ENCODE measurements at places on chromosomes 2 and 18.

GRCh38 chr2:134897932-134898331, 20.7 kb upstream of the CCNT2 start:
- DNase-seq, result no peak

DNA sequence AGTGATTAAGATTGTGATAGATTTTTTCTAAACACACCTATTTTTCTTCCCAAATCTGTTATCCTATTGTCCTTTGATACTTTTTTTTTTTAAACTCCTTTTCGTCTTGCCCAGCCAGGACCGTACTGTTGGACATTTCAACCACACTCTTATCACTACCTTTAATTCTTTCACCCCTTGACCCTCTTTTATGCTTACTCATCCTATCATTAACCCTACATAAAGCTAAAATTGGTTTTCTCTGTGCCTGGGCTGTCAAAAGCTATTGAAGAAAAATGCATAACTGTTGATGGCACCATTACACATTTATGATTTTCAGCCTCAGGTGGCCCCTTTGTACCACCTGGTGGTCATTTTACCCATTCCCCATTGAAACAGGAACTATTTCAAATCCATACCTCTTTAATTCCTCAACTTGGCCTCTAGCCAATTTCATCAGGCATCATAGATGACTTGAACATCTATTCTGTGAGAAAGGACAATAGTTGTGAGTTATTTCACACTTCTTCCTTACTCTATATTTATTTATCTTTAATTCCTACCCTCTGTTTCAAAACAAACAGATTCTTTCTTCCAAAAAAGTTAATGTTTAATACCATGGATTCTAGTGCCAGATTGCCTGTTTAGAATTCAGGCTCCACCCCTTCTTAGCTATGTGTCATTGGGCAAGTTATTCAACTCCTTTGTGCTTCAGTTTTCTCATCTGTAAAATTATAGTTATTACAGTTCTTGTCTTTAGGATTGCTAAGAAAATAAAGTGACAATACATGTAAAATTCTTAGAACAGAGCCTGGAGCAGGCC, 258.6 kb downstream of the CAMKMT start:
- DNase-seq, result no peak

GRCh38 chr2:149160195-149160594, 121.7 kb downstream of the LYPD6B start:
- no peak for DNase-seq

GRCh38 chr2:18373081-18373480, 187.4 kb downstream of the RDH14 start:
- no peak for DNase-seq

DNA sequence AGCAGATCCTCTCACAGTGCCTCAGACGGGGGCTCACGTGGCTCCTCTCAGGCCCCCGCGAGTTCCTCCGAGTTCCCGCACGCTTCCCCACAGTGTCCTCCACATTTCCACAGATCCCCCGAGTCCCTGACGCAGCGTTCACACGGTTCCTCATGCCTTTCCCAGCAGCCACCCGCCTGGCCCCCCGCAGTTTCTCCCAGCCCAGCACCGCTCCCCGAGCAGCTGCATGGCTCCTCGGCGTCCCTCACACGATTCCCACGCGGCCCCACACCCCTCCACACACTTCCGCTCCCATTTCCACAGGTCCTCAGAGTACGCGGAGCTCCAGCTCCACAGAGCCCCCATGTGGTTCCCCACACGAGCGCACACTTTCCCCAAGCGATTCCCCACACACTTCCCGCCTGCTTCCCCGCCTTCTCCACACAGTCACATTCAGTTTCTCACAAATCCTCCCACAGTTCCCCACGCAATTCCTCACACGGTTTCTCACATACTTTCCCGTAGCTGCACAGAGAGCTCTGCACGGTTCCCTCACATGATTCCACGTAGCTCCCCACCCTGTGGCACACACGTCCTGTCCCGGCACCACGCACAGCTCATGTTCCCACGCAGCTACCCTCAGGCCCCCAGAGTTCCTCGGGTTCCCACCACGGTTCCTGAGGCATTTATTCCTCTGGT, 39.9 kb downstream of the KIF1A start:
- no peak for DNase-seq

GRCh38 chr2:220966636-220967035, 605.5 kb downstream of the EPHA4 start:
- no peak for DNase-seq

GRCh38 chr2:6968319-6969100, 51.3 kb downstream of the RNF144A start:
- DNase-seq, result no peak

GRCh38 chr2:190457256-190457655, 49.1 kb downstream of the MFSD6 start:
- no peak for DNase-seq

GRCh38 chr2:173353556-173353955, 1.1 kb upstream of the CDCA7 start:
- DNase-seq, result no peak

- DNase-seq, result no peak
Measured at GRCh38 chr18:67794521-67794920, 278.0 kb upstream of the DSEL start.

DNA sequence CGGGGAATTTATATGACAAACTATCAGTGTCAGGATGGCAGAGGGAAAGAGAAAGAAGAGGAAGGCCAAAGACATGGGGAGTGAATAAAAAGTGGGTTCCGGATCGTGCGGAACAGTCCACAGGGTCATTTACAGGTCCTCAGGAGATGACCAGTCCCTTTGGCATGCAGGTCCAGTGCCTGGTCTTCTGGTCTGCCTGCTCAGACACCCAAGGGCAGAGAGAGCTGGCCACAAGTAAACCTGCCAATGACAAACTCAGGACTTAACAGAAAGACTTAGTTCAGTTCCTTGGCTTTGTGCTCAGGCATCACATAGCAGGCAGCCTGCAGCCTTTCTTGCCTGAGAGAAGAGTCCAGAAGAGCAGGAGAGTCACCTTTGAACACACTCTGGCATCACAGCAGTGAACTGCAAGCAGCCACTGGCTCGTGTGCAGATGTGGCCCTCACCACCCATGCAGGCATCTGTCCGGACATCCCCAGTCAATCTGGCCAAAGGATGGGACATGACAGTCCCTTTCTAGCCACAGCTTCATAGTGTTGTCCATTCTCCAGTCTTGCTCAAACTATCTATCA, 14.0 kb downstream of the TMEM127 start:
- DNase-seq, result no peak

DNA sequence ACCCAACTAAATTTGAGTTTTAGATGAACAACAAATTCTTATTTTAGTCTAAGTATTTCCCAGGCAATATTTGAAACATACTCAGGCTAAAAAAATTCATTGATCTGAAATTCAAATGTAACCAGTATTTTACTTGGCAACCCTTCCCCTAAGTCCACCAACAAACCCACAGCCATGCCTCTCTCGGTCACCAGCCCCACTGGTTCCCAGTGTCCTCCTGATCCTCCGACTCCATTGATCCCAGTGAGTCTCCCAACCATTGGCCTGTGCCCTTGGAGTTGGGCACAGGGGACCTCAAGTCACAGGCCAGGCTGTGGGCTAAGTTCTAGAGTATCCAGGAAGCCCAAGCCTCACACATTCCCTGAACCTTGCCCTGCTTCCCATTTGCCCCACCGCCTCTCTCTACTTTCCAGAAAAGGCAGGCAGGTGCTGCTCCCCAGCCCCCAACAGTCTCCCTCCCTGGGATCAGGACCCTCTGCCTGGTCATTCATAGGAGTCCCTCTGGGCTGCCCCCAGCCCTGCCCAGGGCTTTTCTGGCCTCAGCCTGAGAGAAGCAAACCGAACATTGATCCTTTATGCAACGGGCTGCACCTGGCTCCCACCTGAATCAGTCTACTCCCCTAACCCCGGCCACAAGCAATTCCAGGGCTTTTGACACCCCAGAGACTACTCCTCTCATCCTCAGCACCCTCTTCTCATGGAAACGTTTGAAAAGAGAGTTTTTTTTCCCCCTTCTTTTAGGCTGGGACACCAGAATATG, 81.3 kb downstream of the HS1BP3 start:
- no peak for DNase-seq

GRCh38 chr2:37779611-37780386, 108.4 kb upstream of the CDC42EP3 start:
- no peak for DNase-seq

- no peak for DNase-seq
Measured at GRCh38 chr2:239726091-239726591, 299.0 kb downstream of the NDUFA10 start.

DNA sequence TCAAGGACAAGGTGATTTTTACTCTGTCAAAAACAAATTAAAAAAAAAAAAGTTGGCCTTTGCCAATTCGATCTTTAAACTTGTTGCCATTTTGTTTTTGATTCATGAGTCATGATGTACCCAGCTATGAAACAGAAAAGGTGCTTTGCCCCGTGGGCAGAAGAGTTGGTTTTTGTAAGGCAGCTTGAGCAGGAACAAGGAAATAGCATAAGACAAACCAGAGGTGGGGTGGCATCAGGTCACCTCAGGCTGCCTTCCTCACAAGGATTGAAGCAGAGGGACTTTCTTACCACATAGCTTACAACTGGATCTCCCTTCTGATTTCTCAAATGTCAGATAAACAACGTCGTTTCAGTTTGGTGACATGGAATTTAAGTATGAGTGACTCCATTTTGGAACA, 123.8 kb downstream of the ARL4C start:
- no peak for DNase-seq

DNA sequence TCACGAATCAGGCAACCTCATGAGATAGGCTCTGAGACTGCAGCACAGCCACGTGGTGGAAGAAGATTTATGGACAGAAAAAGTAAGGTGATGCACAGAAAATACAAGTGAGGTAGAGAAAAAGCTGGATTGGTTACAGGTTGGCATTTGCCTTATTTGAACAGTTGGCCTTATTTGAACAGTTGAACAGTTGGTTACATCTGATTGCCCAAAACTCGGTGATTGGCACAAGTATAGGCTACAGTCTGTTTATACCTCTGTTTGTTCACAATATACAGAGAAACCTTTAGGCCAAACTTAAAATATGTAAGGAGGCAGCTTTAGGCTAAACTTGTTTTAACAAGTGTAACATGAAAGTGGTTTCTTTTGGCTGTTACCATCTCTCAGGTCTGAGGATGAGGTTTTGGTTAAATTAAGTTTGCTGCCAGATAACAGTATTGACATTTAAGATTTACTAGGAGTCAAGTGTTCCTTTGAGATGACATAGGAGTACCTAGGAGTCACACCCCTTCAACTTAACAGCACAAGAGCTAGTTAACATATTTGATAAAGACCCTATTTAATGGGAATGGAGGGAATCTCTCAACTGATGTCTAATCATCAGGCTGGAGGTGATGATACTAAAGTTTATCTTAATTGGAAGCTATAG, 16.5 kb upstream of the GPR155 start:
- DNase-seq, result no peak

GRCh38 chr2:30620102-30620501, 173.1 kb downstream of the LCLAT1 start:
- DNase-seq, result no peak

- peak; percentile 73 for DNase-seq
Measured at GRCh38 chr18:79965119-79965902, 868 bp downstream of the HSBP1L1 start.

DNA sequence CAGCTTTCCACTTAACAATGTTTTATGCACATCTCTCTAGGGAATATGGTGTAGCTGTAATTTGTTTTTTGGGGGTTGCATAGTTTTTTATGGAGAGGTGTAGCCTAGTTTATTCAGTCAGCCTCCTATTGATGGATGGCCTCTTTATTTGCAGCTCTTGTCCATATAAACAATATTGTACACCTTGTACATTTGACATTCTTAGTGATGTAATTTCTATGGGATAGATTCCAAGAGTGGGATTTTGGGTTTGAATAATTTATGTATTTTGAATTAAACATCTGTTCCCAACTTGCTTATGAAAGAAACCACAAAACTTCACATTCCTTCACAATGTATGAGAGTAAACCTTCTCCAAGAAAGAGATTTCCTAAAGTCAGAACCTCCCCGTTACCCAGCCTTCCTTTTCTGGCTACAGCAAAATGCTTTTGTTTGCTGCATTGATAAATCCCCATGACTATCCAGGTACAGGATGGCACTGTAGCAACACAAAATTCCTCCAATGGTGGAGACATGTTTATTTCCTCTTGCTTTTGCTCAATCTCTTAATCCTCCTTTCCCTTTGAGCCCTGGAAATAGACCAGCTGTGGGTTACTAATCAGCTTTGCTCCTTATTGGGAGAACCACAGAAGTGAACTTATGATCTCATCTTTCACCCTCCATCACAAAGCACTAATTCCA, 58.4 kb upstream of the GALR1 start:
- no peak for DNase-seq

DNA sequence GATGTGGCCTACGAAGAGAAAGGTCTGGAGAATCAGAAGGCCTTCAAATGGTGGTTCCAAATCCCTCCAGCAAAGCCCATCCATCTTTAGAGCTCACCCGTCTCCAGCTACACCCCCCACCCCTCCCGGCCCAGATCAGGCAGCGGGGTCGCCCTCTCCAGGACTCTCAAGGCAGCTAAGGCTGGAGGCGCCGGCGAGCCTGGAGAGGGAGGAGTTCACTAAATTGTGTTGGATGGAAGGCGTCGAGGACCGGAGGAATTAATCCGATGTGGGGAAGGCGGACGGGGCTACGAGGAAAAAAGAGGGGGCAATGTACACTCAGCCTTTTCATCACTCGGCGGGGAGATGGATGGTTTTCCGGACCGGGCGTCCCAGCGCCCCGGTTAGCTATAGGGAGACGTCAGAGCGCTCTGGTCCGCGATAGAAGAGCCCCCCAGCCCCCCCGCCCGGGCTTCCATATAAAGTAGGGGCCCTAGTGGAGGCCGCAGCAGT, at the start of gene GRP:
Gene GRP (plus strand): TSS at position 487 of the 492 bp plus-strand sequence. CDS start 108 bp downstream, outside the sequence.
- DNase-seq, result no peak

GRCh38 chr2:140248623-140249022, 1468.4 kb upstream of the NXPH2 start:
- no peak for DNase-seq

DNA sequence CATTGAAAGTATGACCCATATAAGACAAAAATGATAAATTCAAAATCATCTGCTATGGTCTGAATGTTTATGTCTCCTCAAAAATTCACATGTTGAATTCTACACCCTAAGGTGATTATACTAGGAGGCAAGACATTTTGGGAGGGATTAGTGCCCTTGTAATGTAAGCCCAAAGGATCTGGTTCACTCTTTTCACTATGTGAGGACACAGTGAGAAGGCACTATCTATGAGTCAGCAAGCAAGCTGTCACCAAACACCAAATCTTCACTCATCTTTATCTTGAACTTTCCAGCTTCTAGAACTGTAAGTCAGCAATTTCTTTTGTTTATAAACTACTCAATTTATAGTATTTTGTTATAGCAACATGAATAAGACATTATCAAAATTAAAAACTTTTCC, 284.7 kb upstream of the ZC3H15 start:
- DNase-seq, result no peak

- no peak for DNase-seq
Measured at GRCh38 chr2:239360421-239361310, 40.2 kb downstream of the HDAC4 start.

GRCh38 chr18:70158992-70159717, 46.3 kb downstream of the RTTN start:
- no peak for DNase-seq

DNA sequence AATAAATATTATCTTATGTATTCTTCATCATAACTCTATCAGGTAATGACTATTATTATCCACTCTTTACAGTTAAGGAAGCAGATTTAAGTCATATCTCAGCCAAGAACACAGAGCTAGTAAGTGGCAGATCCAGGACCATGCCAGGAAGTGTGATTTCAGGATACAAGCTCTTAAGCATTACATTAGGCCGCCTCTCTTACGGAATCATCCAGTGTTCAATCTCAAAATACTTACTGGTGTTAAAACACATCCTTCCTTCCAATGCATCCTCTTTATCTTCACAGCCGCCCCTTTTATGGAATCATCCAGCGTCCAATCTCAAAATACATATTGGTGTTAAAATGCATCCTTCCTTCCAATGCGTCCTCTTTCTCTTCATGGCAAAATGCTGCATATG, 14.7 kb upstream of the RGPD4 start:
- DNase-seq, result no peak

Data from kidney capillary endothelial cell (primary cell).